ENCODE measurements at places on chromosomes 1 and 21.

DNA sequence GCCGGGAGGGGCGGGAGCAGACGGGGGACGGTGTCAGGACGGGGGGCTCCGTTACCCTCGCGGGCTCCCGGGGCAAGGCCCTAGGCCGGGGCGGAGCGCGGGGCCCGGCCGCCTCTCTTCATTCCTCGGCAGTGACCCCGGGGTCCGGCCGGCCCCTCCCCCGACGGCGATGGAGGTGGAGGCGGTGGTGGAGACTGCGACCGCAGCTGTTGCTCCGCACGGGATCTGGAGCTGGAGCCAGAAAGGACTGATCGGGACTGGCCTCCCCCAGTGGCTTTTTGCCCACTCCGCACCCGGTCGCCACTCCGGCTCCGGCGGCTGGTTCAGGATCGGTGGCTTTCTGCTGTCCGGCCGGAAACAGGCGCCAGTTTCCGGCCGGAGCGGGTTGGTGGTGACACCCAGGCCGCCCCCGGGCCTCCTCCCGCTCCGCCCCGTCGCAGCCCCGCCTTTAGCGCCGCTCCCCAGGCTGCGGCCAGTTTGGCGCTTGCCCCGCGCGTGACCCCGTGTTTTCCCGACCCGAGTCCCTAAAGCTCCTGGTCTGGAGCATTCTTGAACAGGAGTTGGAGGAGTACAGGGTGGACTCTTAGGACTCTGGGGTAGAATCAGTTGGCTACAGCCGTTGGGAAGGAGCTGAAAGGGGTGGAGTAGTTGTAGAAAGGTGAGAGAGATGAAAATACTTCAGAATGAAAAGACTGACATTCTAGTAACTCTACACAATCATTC lies at the start of gene OTUD7B:
Gene OTUD7B, minus strand, starts transcription at position 334 of the 723 bp plus-strand sequence. CDS start 33,216 bp downstream, outside the sequence.
- peak; percentile 80 for DNase-seq

GRCh38 chr1:204169858-204170257 lies 3.7 kb upstream of the REN start:
- DNase-seq: no peak

GRCh38 chr1:39434797-39435395 lies 56.5 kb upstream of the BMP8A start:
- DNase-seq: peak; percentile 93

GRCh38 chr21:33174756-33175155 lies 55.0 kb upstream of the IFNAR2 start:
- DNase-seq: no peak

All from kidney glomerular epithelial cell (primary cell).